Nucleus accumbens (tissue), 56 donors: ENCODE measurements at places on chromosomes 7 and 10.

DNA sequence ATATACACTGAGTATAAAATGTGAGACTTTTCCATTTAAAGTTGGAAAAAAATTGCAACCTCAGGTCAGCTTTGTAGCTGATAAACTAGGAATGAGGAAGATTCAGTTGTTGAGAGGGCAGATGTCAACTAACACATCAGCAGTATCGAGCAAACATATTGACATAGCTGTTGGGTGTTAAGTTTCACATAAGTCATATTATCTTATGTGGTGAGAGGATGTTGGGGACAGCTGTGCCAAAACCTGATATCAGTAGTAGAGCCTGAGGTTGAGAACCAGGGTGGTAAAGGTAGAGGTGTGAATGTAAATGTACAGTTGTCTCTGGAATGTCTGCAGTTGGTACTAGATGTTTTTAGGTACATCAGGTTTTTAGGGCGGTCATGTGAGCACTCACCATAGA, 5.0 kb downstream of the ZRANB1 start:
- no peak for DNase-seq

DNA sequence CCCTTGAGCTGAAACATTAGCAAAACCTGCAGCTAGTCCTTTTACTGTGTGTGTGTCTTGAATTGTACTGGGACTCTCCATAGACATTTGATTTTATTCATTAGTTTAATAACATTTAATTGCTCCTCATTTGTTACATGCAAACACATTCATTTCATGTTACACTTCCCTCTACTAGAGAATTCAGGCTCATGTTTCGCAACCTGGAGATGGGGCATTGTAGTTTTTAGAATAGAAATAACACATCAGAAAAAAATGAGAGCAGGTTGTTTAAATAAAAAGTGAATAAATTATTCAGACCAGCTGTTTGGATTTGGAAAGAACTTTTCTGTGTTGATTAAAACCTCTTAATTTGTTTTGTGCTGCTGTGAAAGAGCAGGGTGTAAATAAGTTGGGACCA, 243.9 kb downstream of the ETV1 start:
- DNase-seq: no peak

DNA sequence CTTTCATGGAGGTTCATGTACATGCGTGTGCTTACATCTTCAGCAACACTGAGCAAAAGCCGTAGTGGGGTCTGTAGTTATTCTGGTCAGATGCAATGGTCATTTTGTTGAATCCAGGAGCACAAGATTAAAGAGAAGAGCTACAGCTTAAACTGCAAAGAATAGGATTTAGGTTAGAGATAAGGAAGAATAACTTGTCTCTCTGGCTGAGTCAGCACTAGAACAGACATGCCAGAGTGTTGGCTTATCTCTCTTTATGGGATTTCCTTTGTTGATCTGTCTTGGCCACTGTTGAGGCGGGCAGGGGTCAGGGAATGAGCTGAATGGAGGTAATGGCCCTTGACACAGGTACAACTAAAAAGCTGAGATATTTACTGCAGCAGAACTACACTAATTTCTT, 473.5 kb downstream of the CCSER2 start:
- DNase-seq: no peak

- no peak for DNase-seq
Observed at GRCh38 chr10:55203319-55203718, 402.3 kb upstream of the PCDH15 start.

DNA sequence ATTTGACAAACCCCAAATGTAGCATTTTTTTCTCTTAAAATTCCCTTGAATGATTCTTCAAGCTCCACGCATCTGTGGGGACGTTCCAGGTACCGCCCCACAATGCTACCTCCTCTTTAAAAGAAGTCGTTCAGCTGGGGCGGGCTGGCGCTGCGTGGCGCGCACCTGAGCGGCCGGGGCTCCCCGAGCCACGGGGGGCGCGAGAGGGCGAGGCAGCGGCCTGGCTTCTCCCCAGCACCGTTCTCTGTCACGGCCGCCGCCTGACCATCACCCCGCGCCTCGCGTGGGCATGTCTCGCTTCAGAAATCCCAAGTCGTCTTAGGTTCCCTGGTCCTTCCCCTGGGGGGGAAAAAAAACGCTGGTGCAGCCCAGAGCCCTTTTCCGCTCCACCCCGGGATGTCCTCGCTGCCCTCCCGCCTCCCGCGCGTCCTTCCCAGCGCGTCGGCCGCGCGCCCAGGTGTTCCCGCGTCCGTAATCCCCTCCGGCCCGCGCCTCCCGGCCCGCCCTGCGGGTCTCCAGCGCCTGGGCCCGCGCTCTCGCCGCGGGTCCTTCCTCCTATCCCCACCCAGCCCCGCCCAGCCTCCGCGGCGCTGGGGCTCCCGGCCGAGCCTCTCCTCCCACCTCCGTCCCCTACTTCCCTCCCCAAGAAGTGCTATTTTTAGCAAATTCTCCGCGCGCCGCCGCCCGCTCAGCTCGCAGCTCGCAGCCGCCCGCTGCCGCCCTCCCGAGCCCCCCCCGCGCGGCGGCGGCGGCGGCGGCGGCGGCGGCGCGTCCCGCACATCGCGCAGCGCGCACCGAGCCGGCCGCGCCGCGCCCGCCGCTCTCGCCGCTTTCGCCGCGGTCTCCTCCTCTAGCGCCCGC, 58.7 kb upstream of the PRPS1L1 start:
- DNase-seq: peak; percentile 33

- no peak for DNase-seq
Observed at GRCh38 chr10:49654036-49654693, 25.3 kb upstream of the C10orf53 start.

DNA sequence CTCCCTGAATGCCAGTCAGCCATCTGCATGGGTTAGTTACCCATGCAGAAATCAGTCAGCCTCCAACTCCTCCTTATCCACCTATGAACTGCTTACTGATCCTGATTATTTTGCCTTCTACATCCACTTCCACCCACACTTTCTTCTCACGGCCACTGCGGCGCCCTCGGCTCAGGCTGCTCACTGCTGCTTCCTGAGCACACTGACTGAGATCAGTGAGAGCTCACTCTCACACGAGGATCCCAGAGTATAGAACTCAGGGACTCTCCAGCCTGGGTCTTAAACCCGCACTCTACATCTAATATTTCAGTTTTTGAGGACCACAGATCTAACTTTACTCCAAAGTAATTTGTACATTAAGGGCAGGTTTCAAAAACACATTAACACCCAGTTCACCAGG, 64.4 kb downstream of the GRB10 start:
- no peak for DNase-seq

GRCh38 chr7:107292591-107292990, 123.8 kb downstream of the HBP1 start:
- no peak for DNase-seq

GRCh38 chr7:41437257-41438196, 265.4 kb downstream of the INHBA start:
- DNase-seq: no peak

DNA sequence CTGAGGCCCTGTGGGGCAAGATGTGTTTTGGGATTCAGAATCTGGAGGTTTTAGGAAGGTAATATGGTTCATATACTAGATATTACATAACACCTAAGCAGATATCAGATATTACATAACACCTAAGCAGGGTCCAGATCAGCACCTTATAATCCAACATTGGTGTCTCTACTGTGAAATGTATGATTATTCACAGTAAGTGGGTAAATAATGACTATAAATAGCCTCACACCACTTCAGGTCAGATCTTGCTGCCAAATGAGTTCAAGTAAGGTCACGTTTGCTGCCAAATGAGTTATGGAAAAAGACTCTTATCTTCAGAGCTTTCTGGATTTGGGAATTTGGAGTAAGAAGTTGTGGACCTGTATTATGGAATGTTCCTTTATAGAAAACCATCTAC, 14.6 kb downstream of the ADRB1 start:
- no peak for DNase-seq

DNA sequence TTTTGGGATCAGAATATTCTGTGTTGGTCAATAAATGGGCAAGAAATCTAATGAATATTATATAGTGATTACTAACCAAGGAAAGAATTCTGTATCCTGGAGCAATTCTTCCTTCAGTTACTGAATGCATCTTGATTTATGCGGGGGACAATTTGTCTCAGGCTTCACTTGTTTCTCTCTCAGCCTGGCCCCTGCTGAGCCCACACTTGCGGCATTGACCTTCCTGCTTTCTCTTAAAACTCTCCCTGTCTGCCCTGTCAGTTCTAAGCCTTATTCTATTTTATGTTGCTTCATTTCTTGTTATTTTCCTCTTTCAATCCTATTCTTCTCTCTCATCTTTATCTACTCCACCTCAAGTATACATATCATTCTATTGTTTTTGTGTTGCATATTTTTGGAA, 122.1 kb upstream of the TPK1 start:
- DNase-seq: no peak

DNA sequence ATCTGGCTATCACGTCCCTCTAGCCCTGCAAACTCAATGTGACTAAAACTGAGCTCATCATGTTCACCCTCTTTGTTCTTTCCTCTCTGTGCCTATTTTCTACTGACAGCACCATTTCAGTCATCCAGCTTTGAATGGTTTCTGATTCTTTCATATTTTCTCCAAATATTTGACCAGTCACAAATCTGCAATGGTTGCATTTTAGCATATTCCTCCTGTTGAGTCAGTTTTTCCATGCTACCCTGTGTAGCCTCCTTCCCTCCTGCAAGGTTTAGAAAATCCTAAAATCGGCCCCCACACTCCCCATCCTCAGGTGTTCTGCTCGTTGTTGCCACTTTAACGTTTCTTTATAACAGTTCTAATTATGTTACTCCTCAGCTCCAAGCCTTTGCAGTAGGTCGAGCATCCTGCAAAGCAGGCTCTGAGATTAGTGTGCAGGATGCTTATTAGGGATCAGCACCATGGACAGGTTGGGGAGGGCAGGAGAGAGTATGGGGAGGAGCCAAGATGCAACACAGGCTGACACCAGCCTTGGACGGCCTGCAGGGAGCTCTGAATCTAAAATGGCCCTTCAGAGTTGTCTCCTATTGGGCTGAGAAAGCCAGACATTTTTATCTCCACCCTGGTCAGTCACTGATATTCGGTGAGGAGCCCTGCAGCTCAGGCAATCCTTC, 531.0 kb upstream of the COBL start:
- no peak for DNase-seq

- no peak for DNase-seq
Observed at GRCh38 chr10:104498347-104499081, 142.6 kb upstream of the SORCS3 start.

- no peak for DNase-seq
Observed at GRCh38 chr7:8125680-8126444, 136.1 kb downstream of the ICA1 start.

- no peak for DNase-seq
Observed at GRCh38 chr7:126483972-126484371, 768.8 kb downstream of the GRM8 start.

GRCh38 chr7:506391-506831, 13.2 kb downstream of the PDGFA start:
- DNase-seq: no peak

DNA sequence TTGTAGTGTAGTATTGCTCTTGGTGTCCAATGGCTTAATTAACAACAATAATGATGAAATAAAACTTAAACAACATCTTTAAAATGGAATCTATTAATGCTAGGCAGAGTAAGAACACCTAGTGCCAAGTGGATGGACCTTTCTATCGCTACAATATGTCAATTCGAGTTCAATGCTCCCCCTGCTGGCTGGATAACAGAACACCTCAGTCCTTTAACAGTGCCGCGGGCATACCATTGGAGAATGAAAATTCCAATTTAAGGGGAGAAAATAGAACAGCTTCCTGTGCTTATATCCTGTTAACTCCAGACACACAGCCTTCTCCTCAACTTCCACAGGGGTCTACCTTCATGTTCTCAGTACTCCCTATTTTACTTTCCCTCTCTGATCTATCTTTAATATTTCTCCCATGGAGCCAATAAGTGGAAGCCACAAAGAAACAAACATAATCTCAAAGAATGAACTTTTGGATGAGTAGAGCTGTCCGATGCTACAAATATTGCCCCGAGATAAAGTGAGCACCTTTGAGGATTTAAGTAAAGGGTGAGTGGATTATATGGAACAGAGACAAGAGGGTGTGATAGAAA, 41.4 kb downstream of the COL1A2 start:
- DNase-seq: peak; percentile 21

DNA sequence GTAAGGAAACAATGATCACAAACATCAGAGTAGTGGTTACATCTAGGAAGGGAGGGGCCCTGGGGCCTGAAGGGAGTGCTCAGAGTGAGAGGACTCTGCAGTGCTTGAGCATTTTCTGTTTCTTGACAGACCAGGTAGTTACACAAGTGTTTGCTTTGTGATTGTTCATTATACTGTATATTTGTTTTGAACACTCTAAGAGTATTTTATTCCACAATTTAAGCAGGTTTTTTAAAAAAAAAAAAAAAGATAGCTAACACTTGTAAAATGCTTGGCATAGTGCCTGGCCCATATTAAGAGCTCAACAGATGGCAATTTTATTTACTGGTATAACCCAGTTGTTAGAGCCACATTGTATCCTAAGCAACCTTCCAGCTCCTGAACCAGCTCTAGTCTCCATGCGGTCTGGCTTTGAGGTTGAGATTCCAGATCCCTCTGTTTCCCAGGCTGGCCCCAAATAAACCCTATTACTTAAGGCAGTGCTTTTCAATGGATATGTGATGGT, 20.1 kb upstream of the ATXN7L1 start:
- DNase-seq: no peak

- DNase-seq: no peak
Observed at GRCh38 chr10:116044801-116045248, 228.2 kb downstream of the GFRA1 start.

- DNase-seq: no peak
Observed at GRCh38 chr7:97847791-97848190, 24.4 kb downstream of the ASNS start.

GRCh38 chr7:45404622-45405021, 169.5 kb upstream of the ADCY1 start:
- no peak for DNase-seq

- DNase-seq: no peak
Observed at GRCh38 chr7:32034052-32034451, 36.2 kb downstream of the PDE1C start.

- DNase-seq: peak; percentile 55
Observed at GRCh38 chr10:98028168-98028770, 2.2 kb downstream of the CRTAC1 start.

GRCh38 chr10:118792526-118792925, 37.8 kb upstream of the CACUL1 start:
- no peak for DNase-seq

- DNase-seq: no peak
Observed at GRCh38 chr7:158774952-158775351, 54.4 kb downstream of the ESYT2 start.

- DNase-seq: no peak
Observed at GRCh38 chr7:24717247-24717622, 40.0 kb downstream of the GSDME start.

DNA sequence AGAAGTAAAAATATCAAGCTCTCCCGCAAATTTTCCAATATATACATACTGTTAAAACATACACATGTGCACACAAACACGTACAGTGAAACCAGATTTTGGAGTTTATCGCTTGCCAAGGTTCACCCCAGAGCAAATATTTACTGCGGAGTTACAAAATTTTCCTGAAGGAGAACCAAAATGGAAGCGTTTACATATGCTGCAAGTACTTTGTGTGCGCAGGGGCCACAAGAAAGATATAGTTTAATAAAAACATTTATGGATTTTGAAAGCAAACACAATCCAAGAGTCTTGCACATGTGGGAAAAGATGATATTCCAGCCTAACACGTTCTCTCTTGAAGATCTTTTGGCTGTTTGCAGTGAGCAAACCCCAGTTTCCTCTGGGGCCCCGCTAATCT, 301.3 kb upstream of the NFE2L3 start:
- no peak for DNase-seq

GRCh38 chr7:133511252-133511651, 258.4 kb downstream of the EXOC4 start:
- DNase-seq: no peak
